ENCODE measurements at places on chromosomes 6 and 20. TPM values are rescaled to one million over a fixed set of nuclear protein-coding genes. Genes with fewer than 3 reads are reported as not detected.

The HAO1 gene
- total RNA-seq: not detected

The MTO1 gene
- total RNA-seq: 51.7 TPM

The RNF39 gene
- total RNA-seq: not detected

The BEND3 gene
- 3.6 TPM for total RNA-seq

DNA sequence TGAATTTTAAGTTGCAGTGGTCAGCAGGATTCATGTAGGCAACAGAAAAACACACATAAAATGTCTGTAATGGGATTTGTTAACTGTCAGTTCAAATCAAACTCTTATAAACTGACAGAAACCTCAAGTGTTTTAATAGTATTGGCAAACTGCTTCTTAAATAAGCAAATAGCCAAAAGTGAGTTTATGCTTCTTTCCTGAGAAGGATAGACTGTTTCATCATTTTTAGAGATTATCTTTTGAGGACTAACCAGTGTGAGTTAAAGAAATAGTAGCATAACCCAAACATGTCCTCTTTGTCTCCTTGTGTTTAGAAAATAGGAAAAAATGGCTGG, 68.0 kb downstream of the AIG1 start:
- no peak for DNase-seq

- no peak for DNase-seq
Observed at GRCh38 chr6:56517155-56517745, 125.4 kb downstream of the DST start.

DNA sequence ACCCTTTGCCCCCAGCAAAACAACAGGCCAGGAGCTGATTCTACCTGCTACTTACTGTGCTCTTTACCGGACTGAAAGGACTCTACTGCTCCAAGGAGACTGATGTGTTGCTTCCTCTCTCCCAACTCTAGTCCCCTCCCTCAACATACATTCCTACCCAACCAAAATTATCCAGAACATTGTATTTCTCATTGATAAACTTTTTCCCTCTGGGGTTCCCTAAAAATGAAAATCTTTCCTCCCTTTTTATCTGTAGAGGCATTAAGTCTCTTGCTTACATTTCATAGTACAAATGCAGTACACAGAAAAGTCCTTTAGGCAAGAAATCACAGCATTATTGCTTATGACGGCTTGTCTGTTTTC, 940 bp upstream of the HS3ST5 start:
- DNase-seq: no peak

DNA sequence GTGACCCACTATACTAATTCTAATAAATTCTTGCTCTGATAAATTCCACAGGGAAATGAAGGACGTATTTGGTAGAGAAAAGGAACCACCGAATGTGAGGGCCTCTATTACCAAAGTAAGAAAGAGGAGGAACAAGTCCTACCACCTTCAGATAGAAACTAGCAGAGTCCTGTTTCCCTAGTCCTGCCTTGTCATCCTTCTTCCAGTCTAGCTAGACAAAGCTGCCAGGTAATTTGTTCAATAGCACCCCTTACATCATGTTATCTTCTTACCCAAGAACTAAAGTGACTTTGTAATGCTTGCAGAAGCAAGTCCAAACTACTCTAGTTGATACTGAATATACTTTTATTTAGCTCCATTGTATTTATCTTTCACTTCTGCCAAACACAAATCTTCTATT, 29.3 kb upstream of the FAM83B start:
- DNase-seq: no peak

DNA sequence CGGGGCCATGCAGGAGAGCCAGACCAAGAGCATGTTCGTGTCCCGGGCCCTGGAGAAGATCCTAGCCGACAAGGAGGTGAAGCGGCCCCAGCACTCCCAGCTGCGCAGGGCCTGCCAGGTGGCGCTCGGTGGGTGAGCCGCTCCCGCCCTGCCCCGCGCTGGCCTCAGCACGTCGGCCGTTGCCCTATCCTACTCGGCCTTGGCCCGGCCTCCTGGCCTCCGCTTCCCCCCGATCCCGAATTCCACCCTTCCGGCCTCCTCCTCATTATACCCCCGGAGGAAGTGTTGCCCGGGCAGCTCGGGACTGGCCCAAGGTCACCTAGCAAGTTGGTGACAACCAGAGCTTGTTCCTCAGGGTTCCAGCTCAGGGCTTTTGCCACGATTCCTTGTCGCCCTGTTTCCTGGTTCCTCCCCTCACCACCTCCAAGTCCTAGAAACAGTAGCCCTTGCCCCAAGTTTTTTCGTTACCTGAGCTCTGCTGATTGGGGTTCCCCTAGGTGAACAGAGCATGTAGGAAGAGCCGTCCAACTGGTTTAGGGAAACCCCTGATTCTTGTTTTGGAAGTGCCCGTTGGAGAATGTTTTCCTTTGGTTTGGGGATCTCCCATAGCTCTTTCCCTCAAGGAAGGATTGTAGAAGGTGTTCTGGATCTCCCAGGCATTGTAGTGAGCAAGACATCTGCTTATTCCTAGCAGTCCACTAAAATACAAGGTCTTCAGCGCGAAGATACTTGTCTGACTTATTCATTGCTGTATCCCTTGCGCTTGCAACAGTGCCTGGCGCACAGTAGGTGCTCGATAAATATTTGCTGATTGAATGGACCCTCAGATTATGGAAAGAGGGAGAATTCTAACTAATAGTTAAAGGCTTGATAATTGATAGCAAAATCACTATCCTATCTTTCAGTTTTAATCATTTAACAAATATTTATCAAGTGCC, 641 bp downstream of the ARFGEF2 start:
- DNase-seq: peak; percentile 25

DNA sequence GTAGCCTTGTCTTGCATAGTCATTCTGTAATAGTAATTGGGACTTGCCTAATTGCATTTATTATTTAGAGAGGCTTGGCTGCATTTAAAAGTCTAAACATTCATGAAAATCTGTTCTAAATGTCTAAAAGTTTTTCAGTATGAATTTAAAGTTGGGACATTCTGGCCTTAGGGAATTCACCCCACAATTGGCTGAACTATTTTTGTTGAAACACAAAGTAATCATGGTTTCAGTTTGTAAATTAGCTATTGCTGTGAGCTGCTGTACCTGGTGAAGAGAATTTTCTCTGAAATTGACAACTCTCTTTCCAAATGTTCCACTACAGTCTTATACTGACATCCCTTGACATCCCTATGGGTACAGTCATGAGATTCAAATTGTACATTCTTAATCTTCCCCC, 253.0 kb downstream of the FARS2 start:
- DNase-seq: no peak

DNA sequence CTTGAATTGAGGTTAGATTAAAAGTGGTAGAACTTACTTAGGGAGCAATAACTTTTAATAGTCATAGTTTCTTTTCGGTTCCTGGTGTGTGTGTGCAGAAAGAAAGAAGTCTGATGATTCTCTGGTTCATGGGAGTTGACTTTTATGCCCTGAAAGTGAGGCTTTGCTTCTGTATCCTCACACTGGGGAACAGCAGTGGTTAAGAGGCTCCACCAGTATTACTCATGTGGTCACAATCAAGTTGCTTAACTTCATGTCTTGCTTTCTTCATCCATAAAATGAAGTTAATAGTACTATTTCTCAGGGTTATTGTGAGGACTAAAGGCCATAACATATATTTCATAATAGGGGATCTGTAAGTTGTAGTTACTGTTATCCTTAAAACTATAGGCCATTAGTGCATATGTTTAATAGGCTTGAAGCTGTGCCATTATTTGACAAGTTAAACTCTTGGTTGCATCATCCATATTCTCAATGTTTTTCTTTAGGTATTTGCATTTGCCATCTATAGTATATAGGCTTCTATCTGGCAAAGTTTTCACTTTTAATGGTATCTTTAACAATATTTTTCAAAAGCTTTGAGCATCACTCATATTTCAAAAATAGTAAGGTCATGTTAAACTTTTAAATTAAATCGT, 262.4 kb downstream of the PLCB1 start:
- DNase-seq: no peak

GRCh38 chr6:18465410-18466154, 78.4 kb downstream of the RNF144B start:
- no peak for DNase-seq

DNA sequence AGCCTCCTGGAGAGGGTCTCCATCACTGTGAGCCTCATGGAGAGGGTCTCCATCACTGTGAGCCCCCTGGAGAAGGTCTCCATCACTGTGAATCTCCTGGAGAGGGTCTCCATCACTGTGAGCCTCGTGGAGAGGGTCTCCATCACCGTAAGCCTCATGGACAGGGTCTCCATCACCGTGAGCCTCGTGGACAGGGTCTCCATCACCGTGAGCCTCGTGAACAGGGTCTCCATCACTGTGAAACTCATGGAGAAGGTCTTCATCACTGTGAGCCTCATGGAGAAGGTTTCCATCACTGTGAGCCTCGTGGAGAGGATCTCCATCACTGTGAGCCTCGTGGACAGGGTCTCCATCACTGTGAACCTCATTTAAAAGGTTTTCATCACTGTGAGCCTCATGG, 140.0 kb downstream of the ERMARD start:
- no peak for DNase-seq

All from activated CD8-positive, alpha-beta T cell treated with anti-CD3 and anti-CD28 coated beads, Interleukin-2, amount 10 ng/mL, durations not matched to agents 7 days and 5 days (primary cell).